ENCODE measurements at places on chromosomes 4 and X.

DNA sequence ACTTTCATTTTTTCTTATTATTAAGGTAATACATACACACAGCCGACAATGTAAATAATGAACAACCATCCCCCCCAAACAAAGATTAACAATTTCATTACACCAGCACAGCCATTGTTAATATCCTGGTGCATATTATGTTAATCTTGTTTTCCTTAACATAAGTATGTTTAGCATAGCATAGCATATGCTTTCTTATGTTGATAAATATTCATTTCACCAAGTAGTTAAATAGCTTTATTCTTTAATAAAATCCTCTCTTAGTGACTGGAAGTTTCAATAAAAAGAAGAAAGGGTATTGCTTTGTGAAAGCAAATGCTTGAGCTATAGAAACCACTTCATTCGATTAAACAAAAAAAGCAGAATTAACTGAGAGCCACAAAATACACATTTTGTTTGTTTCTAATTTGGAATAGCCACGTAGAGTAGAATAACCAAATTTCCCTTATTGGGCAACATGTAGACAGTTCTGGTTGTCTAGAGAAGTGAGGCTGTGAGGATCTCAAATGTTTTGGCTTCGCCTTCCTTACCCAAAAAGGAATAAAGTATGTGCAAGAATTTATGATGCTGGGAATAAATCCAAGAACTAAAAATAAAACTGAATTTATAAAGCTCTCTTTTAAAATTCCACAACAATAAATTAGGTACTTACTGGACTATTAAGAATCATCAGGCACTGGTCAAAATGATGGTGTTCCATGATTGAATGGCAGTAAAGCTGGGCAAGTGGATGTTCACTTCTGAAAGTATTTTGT is 118.0 kb downstream of the PDE5A start:
- DNase-seq: no peak

- DNase-seq: no peak
Observed at GRCh38 chrX:1938190-1938589, 323.3 kb downstream of the ASMT start.

GRCh38 chrX:154304846-154305245 is 9.3 kb downstream of the TKTL1 start:
- DNase-seq: no peak

GRCh38 chr4:103405415-103405814 is 207.3 kb upstream of the CENPE start:
- DNase-seq: no peak

DNA sequence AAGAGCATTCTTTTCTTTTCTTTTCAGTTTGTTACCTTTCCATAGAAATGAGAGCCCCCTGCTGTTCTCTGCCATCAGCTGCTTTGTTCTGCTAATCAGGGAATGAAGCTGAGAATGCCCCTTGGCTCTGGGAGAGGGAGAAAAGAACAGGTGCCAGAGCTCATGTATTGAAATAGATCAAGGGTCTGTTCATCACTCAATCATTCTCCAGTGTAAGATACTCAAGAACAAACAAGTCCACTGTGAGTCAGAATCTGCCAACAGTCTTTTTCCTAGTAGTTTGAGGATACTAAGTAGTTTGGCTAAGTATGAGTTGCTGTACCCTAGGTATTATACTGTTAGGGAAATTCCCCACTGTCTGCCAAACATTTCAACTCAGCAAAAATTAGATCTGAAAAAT is 144.3 kb downstream of the RTL3 start:
- no peak for DNase-seq

DNA sequence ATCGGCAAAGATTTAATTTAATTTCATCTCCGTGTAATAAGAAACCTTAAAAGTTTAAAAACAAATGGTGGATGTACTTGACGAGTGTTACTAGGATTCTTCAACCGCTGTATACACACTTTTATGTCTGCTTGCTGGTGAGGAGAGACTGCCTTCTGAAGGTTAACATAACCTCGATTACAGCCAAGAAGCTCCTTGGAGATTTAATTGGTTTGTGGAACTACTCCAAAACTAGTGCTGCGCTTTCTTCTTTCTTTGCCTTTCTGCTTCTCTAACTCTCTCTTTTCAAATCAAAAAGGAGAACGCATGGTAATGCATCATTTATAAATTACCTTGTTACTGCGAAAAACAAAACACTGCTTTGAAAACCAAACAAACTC is 109.0 kb downstream of the ANTXR2 start:
- no peak for DNase-seq

DNA sequence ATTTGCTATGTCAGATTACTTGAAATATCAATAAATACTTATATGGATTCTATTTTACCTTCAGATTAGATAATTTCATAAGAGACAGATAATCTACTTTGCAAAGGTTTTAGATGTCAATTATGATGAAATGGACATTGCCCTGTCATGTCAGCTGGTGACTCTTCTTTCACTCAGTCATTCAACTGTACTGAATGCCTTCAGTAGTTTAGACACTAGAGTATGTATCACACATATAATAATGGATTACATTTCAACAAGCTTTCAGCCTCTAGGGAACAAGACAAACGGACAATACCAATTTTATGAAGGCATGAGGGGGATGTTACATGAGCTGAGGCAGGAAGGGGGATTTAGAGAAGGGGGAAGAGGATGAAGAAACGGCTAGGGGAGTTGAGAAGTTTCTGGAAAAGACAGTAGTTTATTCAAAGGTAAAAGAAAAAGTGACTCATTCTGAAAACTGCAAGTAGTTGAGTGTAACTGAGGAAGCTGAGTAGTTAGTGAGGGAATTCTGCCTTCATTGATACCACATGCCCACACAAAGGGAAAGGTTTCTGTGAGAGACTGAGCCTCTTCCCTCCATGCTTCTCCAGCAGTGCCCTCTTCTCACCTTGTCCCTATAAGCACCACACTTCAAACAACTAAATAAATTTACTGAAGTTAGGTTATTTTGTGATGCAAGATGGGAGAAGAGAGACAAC is 25.7 kb downstream of the SLC9B2 start:
- DNase-seq: no peak

DNA sequence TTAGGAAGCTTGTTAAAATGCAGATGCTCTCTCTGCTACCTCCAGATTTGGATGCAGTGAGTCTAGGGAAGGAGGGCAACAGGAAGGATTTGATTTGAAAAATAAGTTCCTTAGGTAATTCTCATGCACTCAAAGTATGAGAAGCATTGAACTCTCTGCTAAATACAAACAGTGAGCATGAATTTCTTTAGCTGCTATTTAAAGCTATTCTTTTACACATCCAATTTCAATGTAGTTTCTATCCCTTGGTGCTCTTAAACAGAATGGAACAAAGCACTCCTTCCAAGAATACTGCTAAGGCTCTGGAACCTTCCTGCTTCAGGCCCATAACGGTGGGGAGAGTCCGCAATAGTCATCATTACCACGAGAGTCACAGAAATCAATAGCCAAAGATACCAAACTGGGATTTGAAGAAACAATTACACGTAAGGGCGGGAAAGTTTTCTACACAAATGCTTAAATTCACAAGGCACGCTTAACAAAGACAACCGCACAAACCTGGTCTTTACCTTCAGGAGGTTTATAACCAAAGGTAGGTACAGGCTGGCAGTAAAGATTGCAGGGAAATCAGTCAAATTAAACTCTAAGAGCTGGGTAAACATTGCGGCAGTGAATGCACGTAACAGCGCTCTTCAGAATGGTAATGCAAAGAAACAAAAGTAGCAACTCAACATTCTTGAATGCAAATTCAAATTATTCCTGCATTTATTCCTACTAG is 123.2 kb upstream of the NAP1L5 start:
- no peak for DNase-seq

- DNase-seq: no peak
Observed at GRCh38 chrX:95791876-95792275, 892.8 kb upstream of the DIAPH2 start.

DNA sequence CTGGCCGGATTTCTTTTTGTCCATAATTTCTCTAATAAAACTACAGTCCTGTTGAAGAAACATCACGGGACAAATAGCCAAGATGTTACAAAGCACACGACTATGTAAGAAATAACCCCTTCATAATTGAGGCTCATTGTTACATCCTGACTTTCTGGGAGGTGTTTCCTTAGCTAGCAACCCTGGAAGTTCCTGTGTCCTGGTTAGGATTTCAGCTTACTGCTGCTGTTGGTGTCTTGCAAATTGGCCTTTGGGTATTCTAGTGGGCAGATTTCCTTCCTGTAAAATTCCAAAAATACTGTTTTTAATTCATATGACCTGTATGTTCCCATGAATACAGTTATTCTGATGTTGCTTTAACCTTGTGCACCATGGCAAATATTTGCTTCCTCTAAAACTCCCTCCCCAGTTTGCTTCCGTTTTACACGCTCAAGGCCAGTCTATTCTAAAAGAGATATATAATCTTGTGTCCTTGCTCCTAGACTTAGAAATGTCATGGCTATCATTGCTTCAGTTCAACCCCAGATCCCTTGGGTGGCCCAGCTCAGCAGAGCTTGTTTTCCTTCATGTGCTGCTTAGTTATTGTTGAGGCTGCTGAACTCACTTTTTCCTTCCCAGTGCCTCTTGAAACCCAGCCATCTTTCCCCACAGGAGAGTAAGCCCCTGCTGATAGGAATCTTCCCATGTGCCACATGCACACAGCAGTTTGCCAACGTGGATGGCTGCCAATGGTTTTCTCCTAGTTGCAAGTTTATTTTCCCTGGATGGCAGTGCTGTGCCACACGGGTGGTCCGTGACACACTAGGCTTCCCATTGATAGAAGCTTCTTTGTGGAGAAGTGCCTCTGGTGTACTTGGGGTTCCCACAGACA is 75.8 kb downstream of the TSPAN7 start:
- no peak for DNase-seq

- no peak for DNase-seq
Observed at GRCh38 chr4:90624781-90625180, 497.6 kb downstream of the CCSER1 start.

DNA sequence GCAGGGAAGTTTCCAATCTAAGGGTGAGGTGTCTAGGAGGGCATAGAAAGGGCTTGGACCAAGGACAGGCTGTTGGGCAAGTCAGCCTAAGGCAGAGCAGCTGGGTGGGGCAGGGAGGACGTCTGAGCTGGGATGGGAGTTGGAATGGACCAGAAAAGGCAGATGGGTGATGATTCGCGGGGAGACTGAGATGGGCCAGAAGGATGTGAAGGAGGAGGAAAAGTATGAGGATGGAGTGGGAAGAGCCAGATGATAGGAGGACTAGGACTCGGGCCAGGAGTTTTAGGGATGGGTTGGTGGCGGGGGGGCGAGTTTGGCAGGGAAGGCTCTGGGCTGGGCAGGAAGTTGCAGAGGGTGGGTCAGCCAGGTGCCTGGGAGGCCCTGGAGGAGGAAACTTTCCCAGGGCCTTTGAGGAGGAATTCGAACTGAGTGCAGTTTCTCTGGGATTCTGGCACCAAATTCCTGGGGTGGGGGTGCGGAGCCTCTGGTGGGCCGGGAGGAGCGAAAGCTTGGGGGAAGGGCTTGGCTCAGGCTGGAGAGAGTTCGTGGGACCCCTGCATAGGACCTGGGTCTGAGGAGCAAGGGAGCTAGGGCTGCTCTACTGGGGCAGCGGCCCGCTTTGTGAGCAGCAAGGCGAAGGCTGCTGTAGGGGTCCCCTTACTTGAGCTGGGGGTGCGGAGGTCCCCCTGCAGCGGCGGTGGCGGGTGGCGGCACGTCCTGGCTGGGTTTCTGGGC is 8.7 kb upstream of the TIMP1 start:
- DNase-seq: no peak

DNA sequence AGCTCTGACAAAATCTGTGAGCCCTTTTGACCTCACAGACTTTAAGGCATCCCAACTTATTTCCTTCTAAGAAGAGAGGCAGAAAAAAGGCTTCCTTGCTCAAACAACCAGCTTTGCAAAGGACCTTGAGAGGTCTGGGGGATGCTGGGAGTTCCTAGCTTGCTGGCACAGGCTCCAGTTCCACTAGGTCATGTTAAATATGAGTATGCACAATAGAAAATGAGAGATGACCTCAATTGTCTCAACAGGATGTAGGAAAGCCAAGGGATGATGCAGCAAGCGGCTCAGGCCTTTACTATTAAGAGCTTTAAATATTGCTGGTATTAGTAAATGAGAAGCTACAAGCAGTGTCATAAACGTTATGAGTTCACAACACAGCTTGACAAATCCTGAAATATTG is 13.3 kb upstream of the ZNF827 start:
- DNase-seq: no peak

- no peak for DNase-seq
Observed at GRCh38 chr4:42050516-42051249, 60.4 kb downstream of the SLC30A9 start.

DNA sequence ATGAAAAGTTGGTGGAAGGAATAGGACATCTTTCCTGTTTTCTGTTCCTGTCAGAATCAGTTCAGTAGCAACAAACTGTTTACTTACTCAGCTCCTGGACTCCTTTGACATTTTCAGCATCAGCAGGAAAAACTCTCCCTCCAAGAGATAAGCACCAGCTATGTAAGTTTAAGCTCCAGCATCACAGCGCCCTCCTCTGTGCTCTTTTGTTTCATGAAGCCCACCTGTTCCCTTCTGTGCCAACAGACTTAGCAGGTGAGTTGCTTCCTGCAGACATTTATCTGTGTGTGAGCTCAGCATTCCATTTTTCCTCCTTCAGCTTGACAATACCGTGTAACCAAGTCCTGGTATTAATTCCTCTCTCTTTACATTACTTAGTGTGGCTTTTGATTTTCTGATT is 644.1 kb upstream of the AGA start:
- DNase-seq: no peak

- no peak for DNase-seq
Observed at GRCh38 chr4:148226341-148226740, 215.9 kb downstream of the NR3C2 start.

GRCh38 chrX:125131164-125131563 is 188.5 kb upstream of the TEX13C start:
- DNase-seq: no peak

DNA sequence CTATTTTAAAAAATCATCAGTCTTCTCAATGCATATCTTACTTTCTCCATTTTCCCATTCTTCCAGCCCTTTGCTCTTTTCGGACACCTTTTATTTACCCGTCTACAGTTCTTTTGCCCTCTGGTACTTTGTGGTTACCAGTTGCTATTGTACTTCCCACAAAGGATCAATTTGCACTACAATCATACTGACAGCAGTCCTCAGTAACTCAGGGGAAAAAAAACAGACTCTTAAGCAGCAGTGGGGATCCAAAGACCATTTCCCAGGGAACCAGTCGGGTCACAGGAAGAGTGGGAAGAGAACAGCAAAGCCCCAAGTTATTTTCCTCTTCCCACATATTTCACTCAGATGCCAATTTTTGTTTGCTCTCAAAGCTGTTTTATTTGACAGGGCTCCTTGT is 23.1 kb downstream of the DMD start:
- DNase-seq: no peak

DNA sequence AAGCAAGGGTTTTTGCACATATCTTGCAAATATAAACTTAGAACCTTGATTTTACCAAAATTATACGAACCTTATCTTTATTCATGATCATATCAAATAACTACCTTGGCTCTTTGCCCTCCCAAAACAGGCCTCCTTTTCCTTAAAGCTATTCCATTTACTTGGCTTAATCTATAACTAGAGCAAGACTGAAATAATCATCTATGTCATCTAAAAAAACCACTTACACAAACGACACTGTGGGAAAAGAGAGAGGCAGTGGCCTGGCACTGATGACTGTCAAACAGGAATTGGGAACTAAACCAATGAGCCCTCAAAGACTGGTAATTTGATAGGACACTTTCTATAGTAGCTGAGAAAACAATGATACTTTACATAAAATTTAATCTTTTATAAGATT is 11.7 kb upstream of the PTPN13 start:
- DNase-seq: no peak
